Activated CD8-positive, alpha-beta T cell treated with anti-CD3 and anti-CD28 coated beads for 36 hours (primary cell): ENCODE measurements at places on chromosomes 3 and 15. TPM values are rescaled to one million over a fixed set of nuclear protein-coding genes. Genes with fewer than 3 reads are reported as not detected.

- H3K36me3 ChIP-seq: no peaks in the 10 kb centered on the region
- no peaks in the 10 kb centered on the region for H3K4me1 ChIP-seq
- DNase-seq: no peak
- no peak overlapping the region for H3K4me3 ChIP-seq
- H3K27ac ChIP-seq: no peak overlapping the region
- no peaks in the 10 kb centered on the region for H3K27me3 ChIP-seq
These were observed 243.4 kb upstream of the ZNF717 start for GRCh38 chr3:76028774-76029173.

DNA sequence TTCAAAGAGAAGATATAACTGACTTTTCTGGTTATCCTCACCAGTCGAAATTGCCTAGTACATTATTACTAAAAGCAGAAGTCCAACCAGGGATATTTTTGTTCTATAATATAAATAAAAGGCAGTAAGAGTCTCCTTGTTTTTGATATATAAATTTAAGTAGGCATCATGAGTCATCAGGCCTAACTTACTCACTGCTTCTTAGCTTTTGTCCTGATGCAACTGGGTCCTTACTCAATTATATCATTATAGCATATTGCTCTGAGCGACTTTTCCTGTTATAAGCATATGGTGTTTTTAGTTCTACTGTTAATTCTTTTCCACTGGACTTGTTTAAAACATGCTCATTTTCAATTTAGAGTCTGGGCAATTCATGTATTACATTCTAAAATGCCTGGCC is 910.1 kb downstream of the MCTP2 start:
- no peaks in the 10 kb centered on the region for H3K4me1 ChIP-seq
- no peak overlapping the region for H3K27ac ChIP-seq
- H3K36me3 ChIP-seq: no peaks in the 10 kb centered on the region
- H3K27me3 ChIP-seq: peaks cover 1% of the 10 kb centered on the region
- H3K4me3 ChIP-seq: no peak overlapping the region

DNA sequence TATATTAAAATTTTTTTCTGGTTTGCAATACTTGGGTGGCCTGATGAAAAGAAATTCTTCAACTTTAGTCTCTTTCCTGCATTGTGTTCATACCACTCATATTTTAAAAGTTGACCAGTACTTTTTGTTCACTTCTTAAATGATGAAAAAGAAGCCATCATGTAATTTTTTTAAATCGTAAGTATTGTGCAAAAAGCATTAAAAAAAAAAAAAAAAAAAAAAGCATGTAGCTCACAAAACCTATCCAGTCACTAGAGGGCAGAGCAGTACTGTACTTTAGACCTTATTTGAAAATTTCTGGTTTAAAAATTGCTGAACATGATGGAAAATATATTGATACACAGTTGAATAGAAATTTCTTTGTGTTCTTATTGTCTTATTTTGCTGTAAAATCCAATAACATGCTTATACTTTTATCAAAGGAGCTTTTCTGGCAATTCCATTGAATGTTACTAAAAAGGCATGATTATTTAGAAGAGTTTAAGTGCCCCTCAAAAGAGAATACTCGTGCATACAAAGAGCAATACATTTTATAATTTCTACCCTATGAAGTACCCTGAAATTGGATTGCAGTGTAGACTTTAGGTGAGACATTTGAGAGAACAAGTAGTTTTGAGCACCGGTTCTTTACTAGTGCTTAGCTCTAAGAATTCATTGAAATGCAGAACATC is 137.7 kb downstream of the BBX start:
- DNase-seq: no peak
- H3K27ac ChIP-seq: no peak overlapping the region
- no peaks in the 10 kb centered on the region for H3K36me3 ChIP-seq
- H3K27me3 ChIP-seq: no peaks in the 10 kb centered on the region
- no peak overlapping the region for H3K4me3 ChIP-seq

Gene WWTR1
- 0.63 TPM for total RNA-seq

- peaks cover 28% of the 10 kb centered on the region for H3K36me3 ChIP-seq
- H3K27me3 ChIP-seq: no peaks in the 10 kb centered on the region
- no peak overlapping the region for H3K4me3 ChIP-seq
- H3K27ac ChIP-seq: peak overlapping the region; percentile 4
These were observed 44.9 kb downstream of the OXSR1 start for GRCh38 chr3:38210141-38210757.

Gene DNAH12
- not detected for total RNA-seq

GRCh38 chr3:102180280-102180931 is 254.4 kb upstream of the ZPLD1 start:
- DNase-seq: no peak
- peaks cover 3% of the 10 kb centered on the region for H3K4me1 ChIP-seq
- no peaks in the 10 kb centered on the region for H3K36me3 ChIP-seq
- H3K4me3 ChIP-seq: no peak overlapping the region
- H3K27ac ChIP-seq: no peak overlapping the region

DNA sequence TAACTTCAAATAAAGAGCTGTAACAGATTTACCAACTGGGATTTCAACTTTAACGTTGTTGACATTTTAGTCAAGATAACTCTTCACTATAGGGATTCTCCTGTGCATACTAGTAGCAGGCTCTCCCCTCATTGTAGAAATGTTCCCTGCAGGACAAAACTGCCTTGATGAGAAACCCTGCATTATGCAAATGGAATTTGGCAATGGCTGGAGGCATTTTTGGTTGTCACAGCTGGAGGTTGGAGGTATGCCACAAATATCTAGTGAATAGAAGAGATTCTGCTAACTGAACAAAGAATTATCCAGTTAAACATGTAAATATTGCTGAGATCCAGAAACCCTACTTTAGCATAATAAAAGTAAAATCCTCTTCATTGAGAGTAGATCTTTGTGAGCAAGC is 928.8 kb upstream of the ALCAM start:
- H3K27me3 ChIP-seq: no peaks in the 10 kb centered on the region
- no peak overlapping the region for H3K4me3 ChIP-seq
- H3K27ac ChIP-seq: no peak overlapping the region
- no peaks in the 10 kb centered on the region for H3K36me3 ChIP-seq
- H3K4me1 ChIP-seq: no peaks in the 10 kb centered on the region

Gene GOLGA8O
- total RNA-seq: 1.7 TPM

DNA sequence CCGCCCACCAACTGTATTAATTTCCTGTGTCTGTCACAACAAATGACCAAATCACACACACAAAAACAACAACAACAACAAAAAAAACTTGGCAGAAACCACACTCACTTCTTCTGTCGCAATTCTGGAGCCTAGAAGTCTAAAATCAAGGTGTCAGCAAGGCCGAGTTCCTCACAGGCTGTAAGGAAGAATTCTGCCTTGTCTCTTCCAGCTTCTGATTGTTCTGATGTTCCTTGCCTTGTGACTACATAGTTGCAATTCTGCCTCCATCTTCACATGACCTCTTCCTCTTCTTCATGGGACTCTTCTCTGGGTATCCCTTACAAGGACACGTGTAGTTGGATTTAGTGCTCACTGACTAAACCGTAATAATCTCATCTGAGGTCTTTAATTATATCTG is 61.4 kb downstream of the IL12A start:
- no peak overlapping the region for H3K27ac ChIP-seq
- no peak overlapping the region for H3K4me3 ChIP-seq
- no peaks in the 10 kb centered on the region for H3K4me1 ChIP-seq
- no peak for DNase-seq

Gene CHDH
- total RNA-seq: 0.02 TPM

- no peaks in the 10 kb centered on the region for H3K36me3 ChIP-seq
- H3K4me3 ChIP-seq: no peak overlapping the region
- DNase-seq: no peak
- H3K27ac ChIP-seq: no peak overlapping the region
- H3K27me3 ChIP-seq: peaks cover 1% of the 10 kb centered on the region
These were observed 369.7 kb upstream of the PROK2 start for GRCh38 chr3:72154391-72155335.

- H3K4me3 ChIP-seq: no peak overlapping the region
- no peak overlapping the region for H3K27ac ChIP-seq
- peaks cover 15% of the 10 kb centered on the region for H3K36me3 ChIP-seq
- H3K27me3 ChIP-seq: no peaks in the 10 kb centered on the region
- H3K4me1 ChIP-seq: peaks cover 27% of the 10 kb centered on the region
These were observed 7.5 kb downstream of the HEG1 start for GRCh38 chr3:125048282-125048681.

Gene DCBLD2
- 2.5 TPM for total RNA-seq

Gene HYAL3
- total RNA-seq: 3.3 TPM

GRCh38 chr3:105553851-105554250 is 187.1 kb downstream of the ALCAM start:
- DNase-seq: no peak
- H3K4me3 ChIP-seq: no peak overlapping the region
- no peaks in the 10 kb centered on the region for H3K4me1 ChIP-seq

Gene PCBP4
- 8.4 TPM for total RNA-seq

DNA sequence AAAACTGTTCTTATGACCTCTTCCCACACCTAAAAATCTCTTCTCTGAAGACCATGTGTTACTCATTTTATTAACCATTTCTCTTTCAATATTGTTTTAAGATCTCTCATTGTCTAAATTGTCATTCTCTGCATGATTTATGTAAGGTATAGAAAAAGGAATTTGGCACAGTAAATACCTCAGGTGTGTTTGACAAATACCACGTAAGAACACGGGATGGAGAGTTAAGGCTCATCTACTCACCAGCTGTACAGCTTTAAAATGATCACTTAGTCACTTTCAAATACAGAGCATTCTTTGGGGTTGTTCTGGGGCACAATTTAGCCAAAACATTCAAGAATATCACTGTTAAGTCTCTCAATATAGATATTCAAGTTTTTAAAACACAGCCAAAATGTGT is 627.1 kb downstream of the MCTP2 start:
- peaks cover 2% of the 10 kb centered on the region for H3K27me3 ChIP-seq
- H3K4me1 ChIP-seq: no peaks in the 10 kb centered on the region
- H3K27ac ChIP-seq: no peak overlapping the region
- H3K4me3 ChIP-seq: no peak overlapping the region
- H3K36me3 ChIP-seq: no peaks in the 10 kb centered on the region

Gene ST3GAL6
- total RNA-seq: not detected

GRCh38 chr3:17656264-17656663 is 86.2 kb downstream of the TBC1D5 start:
- H3K27ac ChIP-seq: no peak overlapping the region
- H3K4me3 ChIP-seq: no peak overlapping the region
- no peak for DNase-seq
- no peaks in the 10 kb centered on the region for H3K36me3 ChIP-seq

DNA sequence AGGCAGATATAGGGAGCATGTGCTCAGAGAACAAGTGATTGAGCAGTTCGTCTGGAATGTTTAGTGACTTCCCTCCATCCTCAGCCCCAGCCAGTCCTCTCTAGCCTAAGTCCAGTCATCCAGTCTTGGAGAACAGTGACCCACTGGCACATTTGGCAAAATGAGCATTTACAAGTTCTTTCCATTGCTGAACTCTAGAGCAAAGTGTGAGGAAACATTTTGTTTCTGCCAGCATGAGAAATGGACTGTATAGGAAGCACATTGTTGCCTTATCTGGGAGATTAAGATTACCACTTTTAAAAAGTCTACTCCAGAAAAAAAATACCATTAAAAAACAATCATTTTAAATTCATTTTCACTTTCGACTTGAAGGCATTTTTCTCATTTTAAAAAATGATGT is 353.6 kb downstream of the SHQ1 start:
- DNase-seq: no peak
- no peak overlapping the region for H3K4me3 ChIP-seq
- no peak overlapping the region for H3K27ac ChIP-seq
- H3K36me3 ChIP-seq: peaks cover 2% of the 10 kb centered on the region

- peak overlapping the region; percentile 30 for H3K27ac ChIP-seq
- H3K4me1 ChIP-seq: peaks cover 43% of the 10 kb centered on the region
- H3K36me3 ChIP-seq: peaks cover 70% of the 10 kb centered on the region
- H3K27me3 ChIP-seq: no peaks in the 10 kb centered on the region
- DNase-seq: peak; percentile 69
These were observed 6.5 kb downstream of the ALAS1 start for GRCh38 chr3:52204337-52205073.

DNA sequence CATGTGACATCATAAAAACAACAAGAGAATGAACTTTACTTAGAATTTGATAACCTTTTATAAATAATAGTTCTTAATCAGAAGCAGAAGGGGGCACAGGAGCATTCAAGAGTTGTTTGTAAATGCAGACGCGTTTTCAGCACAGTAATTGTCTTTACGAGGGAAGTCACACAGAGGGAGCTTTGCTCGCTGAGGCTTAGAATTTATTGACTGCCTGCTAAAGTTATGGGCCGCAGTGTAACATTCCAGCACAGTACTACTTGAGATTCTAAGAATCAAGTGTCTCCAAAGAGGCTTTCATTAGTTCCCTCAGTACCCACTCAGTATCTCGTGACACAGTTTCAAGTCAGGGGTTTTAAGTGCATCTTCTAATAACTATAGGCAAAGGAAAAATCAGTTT is 288.7 kb downstream of the NR2F2 start:
- H3K4me3 ChIP-seq: no peak overlapping the region
- H3K27ac ChIP-seq: no peak overlapping the region
- peaks cover 2% of the 10 kb centered on the region for H3K27me3 ChIP-seq

Gene BHLHE40
- 456 TPM for total RNA-seq

- DNase-seq: no peak
- H3K27ac ChIP-seq: no peak overlapping the region
- H3K36me3 ChIP-seq: no peaks in the 10 kb centered on the region
- no peaks in the 10 kb centered on the region for H3K4me1 ChIP-seq
- H3K4me3 ChIP-seq: no peak overlapping the region
These were observed 40.8 kb downstream of the DPH6 start for GRCh38 chr15:35505141-35505540.

DNA sequence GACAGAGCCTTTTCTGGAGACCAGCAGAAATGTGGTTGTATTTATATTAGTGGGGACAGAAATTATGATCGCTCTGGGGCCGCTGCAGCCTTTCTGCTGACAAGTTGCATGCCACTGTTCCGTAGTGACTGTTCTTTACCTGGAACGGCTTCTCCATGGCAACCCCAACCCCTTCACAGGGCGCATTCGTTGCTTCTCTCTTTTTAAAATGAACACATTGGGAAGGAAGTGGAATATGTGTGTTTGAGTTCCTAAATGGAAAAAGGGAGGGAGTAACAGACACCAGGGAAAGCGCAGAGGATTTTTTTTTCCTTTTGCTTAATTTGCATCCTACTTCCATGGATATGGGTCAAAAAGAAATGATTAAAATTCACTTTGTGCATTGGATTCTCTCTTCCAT is 482.0 kb upstream of the SUCLG2 start:
- no peak overlapping the region for H3K4me3 ChIP-seq
- no peaks in the 10 kb centered on the region for H3K4me1 ChIP-seq
- no peak for DNase-seq
- H3K27ac ChIP-seq: no peak overlapping the region

GRCh38 chr3:30602946-30603345 is 3.5 kb upstream of the TGFBR2 start:
- peak overlapping the region; percentile 92 for H3K27ac ChIP-seq
- H3K4me1 ChIP-seq: peaks cover 60% of the 10 kb centered on the region
- no peak for DNase-seq
- no peaks in the 10 kb centered on the region for H3K27me3 ChIP-seq
- peak overlapping the region; percentile 88 for H3K4me3 ChIP-seq

Gene PSMD2
- total RNA-seq: 220 TPM

Gene CLDN18
- total RNA-seq: not detected
